GM12864 (cell line): ENCODE measurements at places on chromosomes 11 and 22.
A peak's percentile ranks its signal among the peaks of the same experiment; 100 is the strongest.

DNA sequence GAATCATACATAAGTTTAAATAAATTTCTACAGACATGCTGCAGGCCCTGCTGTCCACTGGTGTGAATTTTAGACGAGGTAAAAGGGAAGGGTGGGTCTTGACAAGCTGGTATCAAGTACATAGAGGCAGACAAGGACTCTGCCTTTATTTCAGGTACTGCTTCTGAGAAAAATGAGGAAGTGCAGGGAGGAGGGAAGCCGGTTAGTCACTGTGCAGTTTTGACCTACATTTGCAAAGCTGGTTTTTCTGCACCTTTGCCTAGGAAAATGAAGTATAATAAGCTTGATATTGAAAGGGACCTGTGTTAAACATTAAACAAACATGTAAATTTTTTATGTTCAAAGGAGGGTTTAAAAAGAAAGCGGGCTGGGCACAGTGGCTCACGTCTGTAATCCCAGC is 24.6 kb downstream of the TMEM45B start:
- no peak for DNase-seq

GRCh38 chr11:55707029-55707428 is 45.0 kb downstream of the OR4C6 start:
- no peak for DNase-seq

GRCh38 chr11:69880041-69880825 is 61.0 kb upstream of the FGF3 start:
- no peak for DNase-seq

GRCh38 chr22:26289611-26290101 is 120.4 kb downstream of the SEZ6L start:
- DNase-seq = no peak

GRCh38 chr11:74157169-74157568 is 13.6 kb downstream of the C2CD3 start:
- DNase-seq = no peak

DNA sequence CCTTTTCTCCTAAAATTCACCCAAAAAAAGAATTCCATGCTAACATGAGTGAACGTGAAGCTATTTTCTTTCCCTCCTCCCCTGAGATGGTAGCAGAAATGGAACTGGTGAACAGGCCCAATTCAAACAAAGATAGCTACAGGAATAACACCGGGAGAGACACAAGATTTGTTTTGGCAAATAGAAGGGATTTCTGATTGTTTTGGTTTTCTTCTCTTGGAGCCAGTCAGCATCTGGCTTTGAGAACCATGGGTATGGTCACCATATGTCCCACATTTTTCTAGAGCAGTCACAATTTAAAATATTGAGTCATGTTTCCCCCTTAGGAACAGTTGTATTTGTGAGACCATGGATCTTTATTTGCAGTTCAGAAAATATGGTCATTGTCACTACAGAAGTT is 214.1 kb downstream of the FAM76B start:
- no peak for DNase-seq

- DNase-seq = no peak
Observed at GRCh38 chr22:33605221-33605620, 315.1 kb downstream of the LARGE1 start.

DNA sequence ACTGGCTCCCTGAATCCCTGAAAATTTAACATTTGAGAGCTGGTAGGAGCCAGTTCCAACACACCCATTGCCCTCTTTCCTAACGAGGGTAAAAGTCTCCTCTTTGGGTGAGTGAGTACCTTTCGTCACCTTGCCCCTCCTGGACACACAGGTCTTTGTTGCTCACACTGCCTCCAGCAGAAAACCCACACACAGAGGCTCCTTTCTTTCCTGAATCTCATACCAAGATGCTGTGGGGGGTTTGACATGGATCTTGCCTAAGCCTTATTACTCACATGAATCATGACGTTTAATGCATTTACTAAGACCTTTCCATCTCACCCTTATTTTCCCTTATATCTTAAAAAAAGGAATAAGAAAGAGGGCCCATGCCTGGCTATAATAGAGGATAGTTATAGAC is 53.0 kb downstream of the PARVA start:
- DNase-seq = no peak

GRCh38 chr11:123307276-123307675 is 112.2 kb upstream of the CLMP start:
- no peak for DNase-seq

DNA sequence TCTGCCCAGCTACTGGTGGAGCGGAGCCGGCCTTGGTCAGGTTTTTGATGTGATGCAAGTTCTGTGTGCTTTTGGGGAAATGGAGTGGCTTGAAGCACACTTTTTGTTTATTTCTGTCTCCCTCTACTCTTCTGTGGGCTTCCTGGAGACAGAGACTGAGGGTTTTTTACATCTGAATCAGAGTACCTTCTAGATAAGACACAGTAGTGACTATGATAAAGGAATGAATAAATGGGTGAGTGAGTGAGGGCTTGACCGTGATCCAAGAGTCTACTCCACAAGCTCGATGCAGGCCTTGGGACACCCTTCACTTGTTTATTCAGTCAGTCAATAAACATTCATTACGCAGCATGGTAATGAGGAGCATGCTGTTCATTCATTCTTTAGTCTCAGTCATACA is 125.7 kb downstream of the PKNOX2 start:
- DNase-seq = no peak

GRCh38 chr11:83249972-83250593 is 36.1 kb downstream of the CCDC90B start:
- DNase-seq = peak; percentile 19

GRCh38 chr11:122850076-122850631 is 11.9 kb downstream of the CRTAM start:
- no peak for DNase-seq

DNA sequence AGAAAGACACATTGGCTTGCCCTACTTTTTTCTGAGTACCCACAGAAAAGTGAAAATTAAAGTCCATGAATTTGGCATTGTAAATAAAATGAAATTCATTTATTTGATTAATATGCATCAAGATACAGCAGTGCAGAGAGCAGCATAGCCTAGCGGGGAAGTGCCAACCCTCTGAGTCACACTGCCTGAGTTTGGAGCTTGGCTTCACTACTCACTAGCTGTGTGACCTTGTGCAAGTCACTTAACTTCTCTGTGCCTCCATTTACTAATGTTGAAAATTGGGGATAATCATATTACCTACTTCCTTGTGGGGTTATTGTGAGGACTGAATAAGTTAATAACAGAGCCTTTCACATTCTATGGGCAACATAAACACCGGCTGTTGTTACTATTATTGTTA is 111.5 kb upstream of the CSNK2A3 start:
- DNase-seq = no peak

- no peak for DNase-seq
Observed at GRCh38 chr11:99988471-99988837, 698.6 kb upstream of the ARHGAP42 start.
